ENCODE measurements at places on chromosomes 2 and 18.

GRCh38 chr2:195813421-195813820 lies 156.4 kb downstream of the SLC39A10 start:
- no peak for DNase-seq

DNA sequence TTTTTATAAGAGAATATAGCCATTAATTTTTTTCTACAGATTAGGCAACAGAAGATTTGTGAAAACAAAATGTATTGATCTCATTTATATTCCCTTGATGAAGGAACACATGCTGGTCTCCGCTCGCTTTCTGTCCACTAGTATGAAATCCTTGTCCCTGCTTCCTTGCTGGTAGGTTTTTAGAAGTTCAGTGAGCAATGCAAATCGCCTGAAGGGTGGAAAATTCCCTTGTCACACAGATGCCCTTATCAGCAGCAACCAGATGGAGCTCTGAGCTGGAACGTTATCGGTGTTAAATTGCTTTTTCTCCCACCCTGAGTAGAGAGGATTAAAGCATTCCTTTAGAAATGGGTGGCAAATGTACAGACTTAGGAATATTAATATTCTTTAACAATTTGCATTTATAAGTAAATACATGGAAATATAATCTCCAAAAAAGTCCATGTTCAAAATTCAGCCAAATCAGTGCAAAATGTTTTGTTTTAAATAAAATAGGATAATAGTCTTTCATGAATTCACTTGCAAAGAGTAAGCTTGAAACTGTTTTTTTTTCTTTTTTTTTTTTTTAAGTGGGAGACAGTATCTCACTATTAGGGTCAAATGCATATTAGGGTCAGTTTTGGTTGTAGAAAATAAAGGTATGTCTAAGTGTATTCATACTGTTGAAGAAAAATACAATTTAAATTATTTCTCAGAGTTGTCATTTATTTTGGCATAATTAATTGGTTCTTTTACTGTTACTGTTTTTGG lies 164.0 kb upstream of the MYO3B start:
- DNase-seq = no peak

DNA sequence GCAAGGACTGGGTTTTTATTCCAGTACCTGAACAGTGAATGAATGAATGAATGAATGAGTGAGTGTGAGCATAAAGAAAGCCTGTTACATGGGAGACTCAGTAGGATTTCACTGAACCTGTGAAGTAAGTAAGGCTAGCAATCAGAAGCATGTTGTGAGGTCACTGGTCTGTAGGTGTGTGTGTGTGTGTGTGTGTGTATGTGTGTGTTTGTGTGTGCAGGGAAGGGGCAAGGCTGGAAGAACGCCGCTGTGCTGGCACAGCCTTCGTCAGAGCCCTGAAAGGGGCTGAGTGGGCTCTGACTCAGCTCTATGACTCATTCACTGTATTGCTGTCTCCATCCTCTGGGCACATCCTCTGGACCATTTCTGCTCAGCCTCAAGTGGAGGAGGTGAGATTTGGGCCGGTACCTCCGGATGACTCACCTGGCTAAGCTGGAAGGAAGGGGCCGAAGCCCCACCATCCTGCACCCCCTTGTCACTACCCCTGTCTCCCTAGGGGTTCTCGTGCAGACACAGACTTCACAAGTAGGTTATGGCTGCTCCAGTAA lies 51.4 kb upstream of the MRPL33 start:
- DNase-seq = peak; percentile 99

GRCh38 chr18:13619505-13620205 lies 106.7 kb downstream of the FAM210A start:
- DNase-seq = no peak

DNA sequence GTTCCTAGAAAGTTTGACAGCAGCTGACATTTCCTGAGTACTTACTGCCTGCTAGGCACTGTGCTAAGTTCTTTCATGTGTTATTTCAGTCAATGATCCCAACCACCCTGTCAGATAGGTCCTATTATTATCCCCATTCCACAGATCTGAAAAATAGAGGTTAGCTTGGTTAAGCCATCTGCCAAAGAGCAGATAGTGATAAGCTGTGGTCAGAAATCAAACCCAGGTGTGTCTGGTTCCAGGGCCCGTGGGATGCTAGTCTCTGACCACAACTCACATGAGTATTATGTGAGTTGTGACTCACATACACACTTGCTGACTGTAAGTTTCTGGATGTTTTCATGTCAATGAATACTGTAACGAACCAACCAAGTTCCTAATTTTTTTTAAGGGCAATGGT lies 132.0 kb upstream of the APCDD1 start:
- DNase-seq = no peak

All from PC-3 (cell line).